ENCODE measurements at places on chromosomes 7 and 10.

DNA sequence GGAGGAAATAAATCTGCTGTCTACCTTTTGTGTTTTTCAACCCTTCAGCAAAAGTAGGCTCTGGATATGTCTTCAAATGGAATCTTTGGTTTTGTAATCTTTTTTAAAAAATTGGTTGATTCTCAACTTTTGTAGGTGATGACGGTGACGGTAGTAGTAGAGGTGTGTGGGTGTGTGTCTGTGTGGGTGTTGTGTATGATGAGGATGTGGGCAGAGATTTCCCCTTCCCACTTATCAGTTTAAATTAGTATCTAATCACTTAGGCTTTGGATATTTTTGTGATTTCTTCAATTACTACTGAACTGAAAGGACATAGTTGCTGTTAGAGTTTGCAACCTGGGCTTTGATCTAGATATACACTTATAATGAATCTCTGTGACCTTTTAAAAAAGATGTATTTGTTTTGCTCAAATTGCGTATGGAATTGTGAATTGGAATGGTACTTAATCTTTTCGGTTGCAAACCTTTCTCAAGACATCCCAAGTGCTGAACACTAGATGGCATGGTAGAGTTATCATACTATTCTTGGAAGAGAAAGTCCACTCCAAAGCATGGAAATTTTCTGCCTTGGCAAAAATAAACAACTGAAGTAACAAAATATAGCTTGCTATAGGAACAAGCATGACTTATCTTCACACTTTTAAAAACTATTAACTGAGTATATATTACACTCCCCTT, 51.9 kb upstream of the A1CF start:
- DNase-seq, result no peak

DNA sequence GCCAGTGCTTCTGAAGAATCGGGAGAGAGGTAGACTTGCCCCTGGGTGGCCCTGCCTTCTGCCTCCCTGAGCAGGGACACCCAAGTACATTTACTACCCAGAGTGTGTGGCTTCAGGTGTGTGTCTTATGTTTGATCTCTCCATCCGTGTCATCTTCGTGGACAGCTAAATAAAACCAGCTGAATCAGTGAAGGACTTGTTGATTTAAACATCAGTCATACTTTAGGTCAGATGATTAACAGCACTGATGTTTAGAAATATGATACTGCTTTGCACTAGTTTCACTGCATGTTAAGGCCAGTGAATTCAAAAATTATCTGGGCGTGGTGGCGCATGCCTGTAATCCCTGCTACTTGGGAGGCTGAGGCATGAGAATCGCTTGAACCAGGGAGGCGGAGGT, 4.0 kb downstream of the MTG1 start:
- no peak for DNase-seq

GRCh38 chr10:69506834-69507713, 55.8 kb downstream of the TSPAN15 start:
- DNase-seq, result peak; percentile 22

- DNase-seq, result no peak
Observed at GRCh38 chr7:26627891-26628341, 236.5 kb downstream of the SKAP2 start.

- DNase-seq, result no peak
Observed at GRCh38 chr7:3194501-3195141, 106.4 kb upstream of the SDK1 start.

GRCh38 chr7:132402096-132402495, 174.2 kb downstream of the PLXNA4 start:
- DNase-seq, result no peak

GRCh38 chr10:71756311-71757191, 16.8 kb downstream of the VSIR start:
- no peak for DNase-seq

- DNase-seq, result no peak
Observed at GRCh38 chr10:93440591-93441091, 41.5 kb downstream of the MYOF start.

DNA sequence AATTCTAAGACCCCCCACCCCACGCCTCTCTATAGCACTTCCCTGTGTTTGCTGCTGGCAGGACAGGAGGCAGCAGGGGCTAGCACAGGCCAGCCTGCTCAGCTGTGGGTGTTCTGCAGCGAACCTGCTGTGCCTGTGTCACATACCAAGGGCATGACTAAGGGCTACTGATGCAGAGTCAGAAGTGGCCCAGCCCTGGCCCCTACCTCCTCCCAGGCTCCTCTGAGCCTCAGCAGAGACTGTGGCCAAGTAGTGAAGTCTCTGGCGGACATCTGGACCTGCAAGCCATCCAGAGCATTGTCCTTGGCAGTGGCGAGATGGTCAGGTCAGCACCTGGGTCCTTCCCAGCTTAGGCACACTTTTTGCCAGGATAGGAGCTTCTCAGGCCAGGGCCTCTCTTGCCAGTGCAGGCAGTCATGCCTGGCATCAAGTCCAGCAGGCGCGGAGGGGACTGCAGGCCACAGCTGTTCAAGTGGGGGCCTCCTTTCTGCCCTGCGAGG, 116.3 kb upstream of the RET start:
- no peak for DNase-seq

GRCh38 chr10:74342991-74343390, 192.0 kb downstream of the ADK start:
- no peak for DNase-seq

DNA sequence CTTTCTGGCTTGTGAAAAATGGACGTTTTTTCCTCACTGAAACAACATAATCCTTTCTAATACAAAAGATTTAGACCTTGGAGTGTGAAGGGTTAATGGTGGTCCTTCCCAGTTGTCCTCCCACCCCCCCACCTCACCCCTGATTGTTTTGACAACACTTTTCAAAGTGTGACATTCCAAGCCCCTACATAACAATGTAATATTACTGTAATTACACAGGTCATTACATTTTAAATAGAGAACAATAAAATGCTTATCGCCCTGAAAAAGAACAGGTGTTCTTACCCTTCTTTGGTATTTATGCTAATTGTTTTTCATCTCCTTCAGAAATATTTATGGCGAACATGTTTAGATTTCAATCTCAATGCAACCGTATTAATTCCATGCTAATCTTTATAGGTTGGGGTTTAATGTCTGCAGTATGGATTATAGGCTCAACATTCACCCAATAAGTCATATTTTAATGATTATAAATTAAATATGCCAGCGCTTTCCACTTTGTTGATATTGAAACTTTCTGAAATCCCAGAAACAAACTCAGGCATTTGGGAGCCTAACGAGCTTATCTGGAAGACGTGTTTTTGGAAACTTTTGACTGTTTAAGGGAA, 5.0 kb downstream of the TCF7L2 start:
- no peak for DNase-seq

GRCh38 chr10:81817596-81818170, 57.3 kb upstream of the NRG3 start:
- DNase-seq, result no peak

DNA sequence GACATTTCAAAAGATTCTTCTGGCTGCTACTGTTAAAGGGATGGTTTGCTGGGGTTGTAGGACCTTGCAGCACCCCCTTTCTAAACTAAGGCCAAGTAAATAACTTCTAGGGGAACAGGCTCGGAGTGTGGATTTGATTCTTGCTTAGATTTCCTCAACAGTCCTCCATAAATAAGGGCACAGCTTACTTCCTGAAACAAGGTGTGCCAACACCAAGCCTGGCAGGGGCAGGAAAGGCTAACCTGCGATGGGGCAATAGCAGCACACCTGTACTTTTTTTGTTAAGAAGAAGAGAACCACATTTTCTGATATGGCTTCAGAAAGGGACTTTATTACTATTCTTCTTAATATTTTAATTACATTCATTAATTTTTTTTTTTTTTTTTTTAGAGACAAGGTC, 121.9 kb downstream of the RNF216 start:
- no peak for DNase-seq

GRCh38 chr7:44325811-44326241, 432 bp upstream of the CAMK2B start:
- DNase-seq, result no peak

GRCh38 chr10:96376483-96376882, 17.7 kb upstream of the OPALIN start:
- no peak for DNase-seq

GRCh38 chr7:18820981-18821380, 296.5 kb downstream of the TWIST1 start:
- no peak for DNase-seq

GRCh38 chr10:77261146-77261545, 376.5 kb downstream of the KCNMA1 start:
- no peak for DNase-seq

DNA sequence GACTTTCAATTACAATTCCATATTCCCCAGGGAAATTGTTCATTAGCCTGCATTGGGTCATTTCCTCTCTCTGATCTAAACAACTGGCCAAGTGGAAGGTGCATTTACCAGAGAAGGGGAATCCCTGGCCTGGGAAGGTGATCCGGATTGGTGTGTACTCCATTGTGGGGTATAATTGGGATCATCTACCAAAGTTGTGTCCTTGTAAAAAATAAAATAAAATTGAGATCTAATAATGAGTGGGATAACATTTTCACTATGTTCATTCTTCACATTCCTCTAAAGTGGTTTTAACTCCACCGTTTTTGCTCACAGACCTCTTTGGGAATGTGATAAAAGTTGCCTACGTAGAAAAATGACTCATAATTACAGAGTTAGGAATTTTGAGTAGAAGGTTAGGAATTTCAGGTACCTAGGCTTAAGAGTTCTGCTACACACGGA, 22.8 kb downstream of the ARL5B start:
- no peak for DNase-seq
